ENCODE measurements at places on chromosomes 13 and 19. TPM values are rescaled to one million over a fixed set of nuclear protein-coding genes. Genes with fewer than 3 reads are reported as not detected.

DNA sequence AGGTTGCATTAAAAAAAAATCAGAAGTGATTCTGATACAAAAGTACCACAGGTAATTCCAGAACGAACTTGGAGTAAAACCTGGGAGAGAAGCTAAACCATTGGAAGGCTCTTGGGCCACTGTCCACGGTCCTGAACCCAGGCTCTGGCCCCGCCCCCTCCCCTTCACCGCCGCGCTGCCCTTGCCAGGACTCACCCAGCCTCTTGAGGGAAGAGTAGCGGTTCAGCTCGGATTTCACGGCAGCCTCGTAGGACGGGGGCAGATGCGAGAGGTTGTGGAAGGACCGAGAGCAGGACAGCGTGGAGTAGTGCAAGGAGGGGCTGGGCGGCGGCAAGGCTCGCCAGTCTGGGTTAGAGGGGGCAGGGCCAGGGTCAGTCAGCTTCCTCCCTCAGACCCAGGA, 5.7 kb downstream of the SHISA7 start:
- DNase-seq, result peak; percentile 86

Gene RASIP1
- 24.1 TPM for total RNA-seq

Gene ATF5
- 3.6 TPM for total RNA-seq

Gene OR7A5
- not detected for total RNA-seq

GRCh38 chr19:43574424-43575155, 737 bp downstream of the XRCC1 start:
- DNase-seq, result no peak

DNA sequence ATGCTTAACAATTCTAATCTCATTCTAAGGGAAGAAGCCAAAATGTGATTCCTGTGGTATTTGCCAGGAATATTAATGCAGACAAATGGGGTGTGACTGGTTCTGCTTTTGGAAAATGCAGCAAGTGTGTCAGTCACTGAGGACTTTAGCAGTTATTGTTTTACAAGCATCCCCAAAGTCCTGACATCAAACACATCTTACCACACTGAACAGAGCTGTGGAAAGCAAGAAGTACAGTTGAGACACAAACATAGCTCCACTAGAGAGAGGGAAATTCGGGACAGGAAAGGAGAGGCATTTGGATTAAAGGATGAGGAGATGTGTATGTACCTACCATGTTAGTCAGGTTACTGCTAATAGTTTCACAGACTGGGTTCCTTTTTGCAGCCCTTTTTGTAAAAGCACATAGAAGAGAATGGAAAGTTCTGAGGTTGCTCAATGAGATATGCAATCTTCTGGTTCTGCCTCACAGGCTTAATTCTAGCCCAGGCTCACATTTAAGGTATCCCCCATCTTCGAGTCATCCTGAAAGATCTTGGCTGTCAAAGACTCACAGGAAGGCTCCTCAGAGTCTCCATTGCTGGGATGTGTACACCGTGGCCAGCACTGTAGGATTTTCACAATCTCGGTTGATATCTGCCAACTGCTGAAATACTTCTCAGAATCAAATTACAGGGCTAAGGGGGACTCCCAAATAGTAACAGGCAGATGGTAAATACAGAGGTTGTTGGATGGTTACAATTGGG, 316.6 kb downstream of the DNAJC15 start:
- no peak for DNase-seq

GRCh38 chr19:30403203-30403985, 31.2 kb downstream of the ZNF536 start:
- peak; percentile 43 for DNase-seq

DNA sequence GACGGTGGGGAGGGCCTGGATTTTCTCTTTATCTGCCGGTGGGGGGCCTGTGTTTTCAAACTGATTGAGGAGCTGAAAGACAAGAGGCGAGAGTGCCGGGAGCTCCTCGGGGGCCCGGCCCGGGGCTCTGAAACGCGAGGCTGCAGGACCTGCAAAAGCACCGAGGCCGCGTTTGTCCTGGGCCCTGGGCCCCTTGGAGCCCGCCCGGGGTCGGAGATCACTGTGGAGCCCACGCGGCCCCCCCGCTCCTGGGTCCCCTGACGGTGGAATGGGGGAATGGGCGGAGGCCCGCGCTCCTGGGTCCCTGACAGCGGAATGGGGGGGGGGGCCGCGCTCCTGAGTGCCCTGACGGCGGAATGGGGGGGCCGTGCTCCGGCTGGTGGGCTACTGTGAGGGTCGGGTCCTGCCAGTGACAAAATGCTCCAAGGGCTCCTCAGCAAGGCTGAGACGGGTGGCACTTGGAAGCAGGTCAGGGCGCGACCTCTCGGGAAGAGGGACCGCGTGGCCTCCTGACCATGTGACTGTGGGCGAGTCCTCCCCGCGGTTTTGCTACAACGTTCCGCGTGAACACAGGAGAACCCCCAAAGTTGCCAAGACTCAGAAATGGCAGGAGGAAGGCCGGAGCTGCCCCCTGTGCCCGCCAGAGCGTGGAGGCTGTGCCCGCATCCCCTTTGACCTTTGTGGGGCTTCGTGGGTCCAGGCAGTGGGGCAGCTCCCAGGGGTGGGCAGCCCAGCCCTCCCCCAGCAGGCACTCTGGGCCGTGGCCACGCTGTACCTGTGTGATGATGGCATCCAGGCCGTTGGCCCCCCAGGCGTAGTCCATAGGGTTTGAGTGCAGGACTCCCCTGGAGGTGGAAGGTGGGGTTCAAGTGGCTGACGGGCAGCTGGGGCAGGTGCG, 9.5 kb downstream of the FGF22 start:
- DNase-seq, result no peak

DNA sequence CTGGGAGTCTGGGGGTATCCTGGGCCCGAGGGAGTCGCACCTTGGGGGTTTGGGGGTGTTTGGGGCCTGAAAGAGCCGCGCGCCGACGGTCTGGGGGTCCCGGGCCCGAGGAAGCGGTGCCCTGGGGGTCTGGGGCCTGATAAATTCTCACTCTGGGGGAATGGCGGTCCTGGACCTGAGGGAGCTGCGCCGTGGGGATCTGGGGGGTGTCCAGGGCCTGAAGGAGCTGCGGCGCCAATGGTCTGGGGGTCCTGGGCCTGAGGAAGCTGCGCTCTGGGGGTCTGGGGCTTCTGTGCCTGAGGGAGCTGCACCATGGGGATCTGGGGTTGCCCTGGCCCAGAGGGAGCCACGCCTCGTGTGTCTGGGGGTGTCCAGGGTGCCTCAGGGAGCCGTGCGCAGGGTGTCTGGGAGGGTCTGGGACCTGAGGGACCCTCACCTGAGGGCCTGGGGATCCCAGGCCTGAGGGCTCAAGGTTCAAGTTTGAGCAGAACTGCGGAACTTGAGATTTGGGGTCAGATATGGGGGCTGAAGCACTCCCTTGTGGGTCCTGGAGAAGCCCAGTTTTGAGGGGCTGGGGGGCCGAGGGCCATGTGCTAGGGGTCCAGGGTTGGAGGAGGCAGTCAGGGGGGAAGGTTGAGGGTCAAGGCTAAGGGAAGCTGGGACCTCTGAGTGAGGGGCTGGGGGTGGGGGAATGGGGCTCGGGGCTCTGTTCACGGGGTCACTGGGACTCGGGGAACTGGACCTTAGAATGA, 1.1 kb downstream of the HDGFL2 start:
- no peak for DNase-seq

DNA sequence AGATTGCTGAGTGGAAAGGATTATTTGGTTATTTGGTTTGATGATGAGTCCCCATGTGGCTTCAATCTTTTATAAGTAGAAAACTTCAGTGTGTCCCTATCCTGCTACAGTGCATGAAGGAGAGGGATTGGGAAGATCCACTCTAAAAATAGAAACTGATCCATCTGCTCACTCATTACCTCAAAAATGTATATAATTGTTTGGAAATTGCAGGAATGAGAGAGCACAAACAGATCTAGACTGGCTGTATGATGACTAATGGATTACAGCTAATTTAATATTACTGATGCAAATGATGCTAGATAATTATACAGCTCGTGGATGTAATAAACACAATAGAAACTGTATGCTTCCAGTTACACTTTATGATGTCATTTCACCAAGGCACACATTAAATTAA, 625.3 kb upstream of the PRR20A start:
- DNase-seq, result no peak

Gene VSTM2B
- not detected for total RNA-seq

GRCh38 chr19:48752496-48753365, at the start of gene FUT1:
Gene FUT1 (minus strand): TSS chr19:48752641. CDS start chr19:48751281, 1,360 bp downstream.
- peak; percentile 67 for DNase-seq

Gene COL5A3
- total RNA-seq, result 89.1 TPM

DNA sequence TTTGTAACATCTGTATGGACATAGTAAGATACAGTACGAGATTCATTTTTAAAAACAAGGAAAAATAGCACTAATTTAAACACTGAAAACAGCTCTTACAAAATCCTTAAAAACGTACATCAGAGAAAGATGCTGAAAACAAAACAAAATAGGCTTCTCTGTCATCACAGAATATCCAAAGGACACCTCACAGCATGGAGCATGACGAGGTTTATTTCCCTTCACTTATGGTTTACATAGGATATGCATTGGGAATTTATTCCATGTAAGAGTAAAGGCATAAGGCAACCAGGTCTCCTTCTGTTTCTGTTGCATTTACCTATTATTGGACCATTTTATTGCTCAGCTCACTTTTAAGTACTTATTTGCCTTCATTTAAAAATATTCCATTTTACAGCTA, 3.0 kb downstream of the KCTD12 start:
- DNase-seq, result no peak

- DNase-seq, result peak; percentile 69
Measured at GRCh38 chr13:111177081-111177711, 62.1 kb downstream of the ARHGEF7 start.

GRCh38 chr19:45863840-45864628, at the start of gene FOXA3:
Gene FOXA3 (plus strand): TSS chr19:45864326. CDS start chr19:45864457, 131 bp downstream.
- DNase-seq, result peak; percentile 24
